Activated naive CD4-positive, alpha-beta T cell (primary cell): ENCODE measurements at places on chromosomes 7 and 10.

GRCh38 chr10:24305551-24306506, 96.9 kb downstream of the KIAA1217 start:
- DNase-seq, result no peak

DNA sequence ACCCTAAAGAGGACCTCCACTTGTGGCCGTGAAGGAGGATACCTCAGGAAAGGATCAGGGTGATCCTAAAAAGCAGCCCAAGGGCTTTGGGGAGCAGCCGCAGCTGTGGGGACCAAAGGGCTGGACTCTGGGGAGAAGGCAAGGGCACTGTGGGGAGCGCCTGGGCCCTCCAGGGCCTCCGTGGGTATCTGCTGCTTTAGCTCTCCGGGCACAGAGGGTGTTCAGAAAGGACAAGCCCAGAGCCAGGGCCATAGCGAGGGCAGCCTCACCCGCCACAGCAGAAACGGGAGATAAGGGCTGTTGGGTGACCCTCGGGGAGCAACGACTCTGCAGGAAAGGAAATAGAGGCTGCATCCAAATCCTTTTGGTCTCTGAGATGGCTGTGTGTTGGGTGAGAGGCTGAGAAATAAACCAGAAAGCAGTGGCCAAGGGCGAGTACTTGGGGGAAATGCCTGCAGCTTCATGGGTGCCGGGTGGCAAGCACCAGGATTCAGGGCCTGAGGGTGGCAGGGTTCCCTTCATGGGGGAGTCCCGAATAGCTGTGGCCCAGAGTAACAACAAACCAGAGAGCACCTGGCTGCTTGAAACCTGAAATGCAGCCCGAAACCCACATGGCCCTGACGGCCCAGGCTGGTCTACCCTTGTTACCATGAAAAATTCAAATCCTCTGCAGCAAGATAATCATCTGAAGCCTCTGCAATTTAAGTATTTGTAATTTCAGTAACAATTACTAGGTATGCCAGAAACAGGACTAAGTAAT, 95.2 kb downstream of the VIPR2 start:
- no peak for DNase-seq

DNA sequence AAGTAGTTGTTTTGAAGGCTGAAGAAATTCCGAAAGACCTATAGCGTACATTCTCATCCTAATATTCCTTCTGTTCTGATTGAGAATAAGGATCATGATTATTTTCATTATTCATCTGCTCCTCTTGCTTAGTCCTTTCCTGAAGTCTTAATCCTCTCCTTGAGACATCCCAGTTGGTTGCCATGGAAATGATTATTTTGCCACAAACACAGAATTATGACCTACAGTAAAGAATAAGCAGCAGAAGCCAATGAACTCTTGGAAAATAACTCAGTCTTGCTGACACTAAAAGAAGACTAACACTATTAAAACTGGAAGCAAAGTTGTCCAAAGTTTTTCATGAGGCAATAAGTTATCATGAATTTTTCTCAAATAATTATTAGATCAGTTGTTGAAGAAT, 47.8 kb upstream of the JAZF1 start:
- no peak for DNase-seq

- DNase-seq, result no peak
Measured at GRCh38 chr7:2199528-2199927, 33.2 kb downstream of the MAD1L1 start.

DNA sequence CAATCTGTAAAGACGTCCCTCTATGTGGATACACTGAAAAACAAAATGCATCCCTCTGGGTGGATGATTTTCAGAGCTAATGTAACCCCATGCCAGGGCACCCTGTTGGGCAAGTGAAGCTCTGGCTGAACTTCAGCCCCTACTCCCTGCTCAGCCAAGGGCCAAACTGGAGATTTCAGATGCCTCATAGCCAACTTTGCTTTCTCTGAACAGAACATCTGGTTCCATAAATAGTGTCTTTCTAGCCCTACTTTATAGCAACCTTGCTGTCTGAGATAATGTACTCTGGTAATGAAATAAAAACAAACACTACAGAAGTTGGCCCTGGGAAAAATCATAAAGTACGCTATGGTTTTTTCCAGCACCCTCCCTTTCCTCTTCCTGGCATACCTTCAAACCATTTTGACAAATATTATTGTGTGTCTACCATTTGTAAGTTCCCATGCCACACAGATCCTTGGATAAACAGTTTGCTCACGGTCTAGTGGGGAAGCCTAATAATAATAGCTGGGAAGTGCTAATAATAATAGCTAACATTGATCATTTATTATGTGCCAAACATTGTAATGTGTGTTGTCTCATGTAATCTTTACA, 3.4 kb downstream of the ENTPD1 start:
- DNase-seq, result no peak

- no peak for DNase-seq
Measured at GRCh38 chr7:16874066-16874465, 7.7 kb downstream of the AGR3 start.

DNA sequence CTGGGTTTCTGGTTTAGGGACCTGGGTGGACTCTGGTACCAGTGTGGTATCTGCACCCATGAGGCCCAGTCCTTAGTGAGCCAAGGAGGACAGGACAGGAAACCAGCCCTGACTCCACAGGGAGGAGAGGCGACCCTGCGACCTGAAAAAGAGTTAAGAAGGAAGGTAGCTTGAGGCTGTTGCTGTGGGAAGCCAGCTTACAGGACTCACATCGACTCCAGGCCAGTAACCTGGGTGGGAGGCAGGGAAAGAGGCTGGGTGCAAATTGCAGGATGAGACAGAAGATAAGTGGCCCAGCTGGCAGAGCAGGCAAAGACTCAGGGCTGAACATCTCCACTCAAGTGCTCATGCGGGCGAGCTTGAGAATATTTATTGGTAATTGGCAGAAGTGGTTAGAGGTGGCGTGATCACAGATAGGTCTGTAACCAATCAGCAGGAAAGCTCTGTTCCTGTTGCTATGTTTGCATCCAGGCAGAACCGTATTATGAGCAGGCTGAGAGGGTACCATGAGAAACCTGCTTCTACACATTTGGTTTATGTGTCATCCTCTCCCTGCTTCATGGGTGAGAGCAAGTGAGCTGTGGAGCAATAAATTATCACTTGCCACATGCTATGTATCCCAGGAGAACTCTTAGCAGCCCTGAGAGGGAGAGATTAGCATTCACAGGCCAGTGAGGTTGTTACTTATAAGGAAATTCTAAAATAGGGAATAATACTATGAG, 11.0 kb downstream of the TLL2 start:
- no peak for DNase-seq

- no peak for DNase-seq
Measured at GRCh38 chr10:119143657-119144056, 21.9 kb downstream of the SFXN4 start.

DNA sequence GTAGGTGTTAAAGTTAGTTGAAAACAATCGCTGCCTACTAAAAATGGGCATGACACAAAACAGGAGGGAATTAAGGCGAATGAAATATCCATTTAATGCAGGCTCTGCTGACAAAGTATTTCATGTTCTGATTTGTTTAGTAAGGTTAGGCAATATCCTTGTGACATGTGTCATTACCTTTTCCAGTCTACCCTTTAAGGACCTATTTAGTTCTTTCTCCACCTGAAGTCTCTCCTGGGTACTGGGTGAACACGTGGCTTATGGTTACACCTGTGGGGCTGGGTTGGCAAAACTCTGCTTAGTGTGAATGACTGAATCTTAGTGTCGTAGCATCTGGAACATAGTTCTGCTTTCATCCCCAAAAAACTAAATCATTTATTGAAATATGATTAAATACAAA, 313.5 kb downstream of the CCDC3 start:
- no peak for DNase-seq

DNA sequence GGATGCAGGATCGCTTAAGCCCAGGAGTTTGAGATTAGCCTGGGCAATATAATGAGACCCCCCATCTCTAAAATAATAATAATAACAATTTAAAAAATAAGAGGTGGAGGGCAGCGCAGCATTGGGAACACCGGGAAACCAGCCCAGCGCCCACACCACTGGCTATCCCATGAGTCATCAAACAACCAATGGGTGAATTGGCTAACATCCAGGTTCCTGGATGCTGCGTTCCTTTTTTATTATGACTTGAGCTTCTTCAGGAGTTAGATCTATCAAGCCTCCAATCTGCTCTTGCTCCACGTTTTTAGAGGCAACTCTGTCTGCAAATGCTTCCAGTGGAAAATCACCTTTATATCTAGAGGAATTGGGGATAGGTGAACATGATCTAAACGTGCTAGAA, 10.0 kb upstream of the LRRC4 start:
- DNase-seq, result no peak

- no peak for DNase-seq
Measured at GRCh38 chr10:70952401-70952800, 64.0 kb upstream of the PCBD1 start.

GRCh38 chr7:130789436-130789835, 55.4 kb upstream of the KLF14 start:
- no peak for DNase-seq

- no peak for DNase-seq
Measured at GRCh38 chr7:103718482-103719061, 270.9 kb downstream of the RELN start.

DNA sequence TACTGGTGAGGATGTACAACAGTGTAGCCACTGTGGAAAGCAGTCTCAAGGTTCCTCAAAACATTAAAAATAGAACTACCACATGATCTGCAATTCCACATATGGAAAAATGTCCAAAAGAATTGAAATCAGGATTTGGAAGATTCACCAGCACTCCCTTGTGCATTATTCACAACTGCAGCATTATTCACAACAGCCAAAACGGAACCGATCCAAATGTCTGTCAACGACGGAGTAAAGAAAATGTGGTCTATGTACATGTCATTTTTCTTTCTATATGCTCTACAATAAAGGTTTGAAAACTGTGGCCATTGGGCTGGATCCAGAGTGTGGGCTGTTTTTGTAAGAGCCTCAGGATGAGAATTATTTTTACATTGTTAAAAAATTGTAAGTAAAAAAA, 1206.1 kb upstream of the CELF2 start:
- no peak for DNase-seq

DNA sequence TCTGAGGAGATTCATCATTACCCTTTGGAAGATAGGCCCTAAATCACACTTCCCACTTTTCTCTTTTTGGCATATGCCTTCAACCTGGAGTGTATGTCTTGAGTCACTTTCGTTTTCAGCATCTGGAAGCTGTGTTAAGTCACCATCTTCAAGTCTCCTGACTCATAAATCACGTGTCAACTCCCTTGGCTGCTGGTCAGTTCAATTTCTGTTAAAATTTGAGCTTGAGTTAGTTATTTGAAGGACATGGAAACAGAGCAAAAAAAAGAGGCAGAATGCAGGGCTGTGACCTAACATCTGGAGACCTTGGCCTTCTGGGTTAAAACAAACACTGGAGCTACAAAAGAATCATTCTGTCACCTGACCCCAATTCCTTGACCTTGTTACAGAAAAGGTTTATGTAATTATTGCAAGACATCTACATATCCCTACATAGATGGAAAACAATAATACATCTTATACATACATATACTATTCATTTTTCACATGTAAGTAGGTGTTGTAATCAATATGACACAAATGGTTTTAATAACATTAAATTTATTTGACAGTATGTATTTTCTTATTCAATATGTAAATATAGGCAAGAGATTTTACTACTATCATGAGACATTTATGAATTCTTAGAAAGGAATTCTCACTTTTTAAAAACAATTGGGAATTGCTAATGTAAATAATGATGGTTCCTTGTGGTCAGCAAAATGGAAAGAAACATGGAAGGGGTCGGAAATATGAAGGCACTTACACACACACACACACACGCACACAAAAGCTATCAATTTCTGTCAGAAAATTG, 169.7 kb upstream of the PHYHIPL start:
- no peak for DNase-seq

DNA sequence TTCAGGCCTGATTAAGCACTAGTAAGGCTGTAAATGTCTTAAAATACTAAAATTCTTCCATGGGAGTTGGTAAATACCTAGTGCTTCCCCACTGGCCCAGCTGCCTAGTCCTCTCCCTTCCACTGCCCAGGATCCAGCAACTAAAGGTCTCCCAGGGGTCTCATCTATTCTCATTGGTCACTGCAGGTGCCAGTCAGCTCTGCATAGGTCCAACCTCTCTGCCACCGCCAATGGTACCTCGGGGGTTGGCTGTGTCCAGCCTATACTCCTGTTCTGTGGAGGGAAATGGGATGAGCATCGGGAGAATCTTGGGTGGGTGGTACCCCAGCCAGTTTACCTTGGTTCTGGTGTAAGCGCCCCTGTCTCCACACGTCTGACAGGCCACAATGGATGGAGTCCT, 6.1 kb upstream of the CREB5 start:
- no peak for DNase-seq

GRCh38 chr7:53397911-53398310, 362.5 kb downstream of the POM121L12 start:
- DNase-seq, result no peak

DNA sequence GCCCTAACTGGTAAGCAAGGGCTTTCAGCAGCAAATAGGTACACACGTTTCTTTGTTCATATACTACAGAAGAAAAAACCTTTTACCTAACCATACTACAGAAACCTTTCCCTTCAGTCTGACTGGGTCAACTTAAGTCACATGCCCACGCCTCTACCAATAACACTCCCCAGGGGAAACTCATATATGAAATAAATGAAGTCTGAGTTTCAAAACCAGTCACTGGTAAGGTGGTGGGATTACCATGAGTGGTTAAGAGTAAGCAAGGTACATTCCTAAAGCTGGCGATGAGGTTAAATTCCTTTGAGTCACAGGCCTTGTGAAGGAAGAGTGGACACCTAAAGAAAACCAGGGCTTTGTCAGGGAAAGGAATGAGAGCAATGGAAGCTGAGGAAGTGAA, 21.4 kb upstream of the KIF20B start:
- DNase-seq, result no peak

- DNase-seq, result no peak
Measured at GRCh38 chr7:80472491-80473200, 39.2 kb downstream of the GNAT3 start.

DNA sequence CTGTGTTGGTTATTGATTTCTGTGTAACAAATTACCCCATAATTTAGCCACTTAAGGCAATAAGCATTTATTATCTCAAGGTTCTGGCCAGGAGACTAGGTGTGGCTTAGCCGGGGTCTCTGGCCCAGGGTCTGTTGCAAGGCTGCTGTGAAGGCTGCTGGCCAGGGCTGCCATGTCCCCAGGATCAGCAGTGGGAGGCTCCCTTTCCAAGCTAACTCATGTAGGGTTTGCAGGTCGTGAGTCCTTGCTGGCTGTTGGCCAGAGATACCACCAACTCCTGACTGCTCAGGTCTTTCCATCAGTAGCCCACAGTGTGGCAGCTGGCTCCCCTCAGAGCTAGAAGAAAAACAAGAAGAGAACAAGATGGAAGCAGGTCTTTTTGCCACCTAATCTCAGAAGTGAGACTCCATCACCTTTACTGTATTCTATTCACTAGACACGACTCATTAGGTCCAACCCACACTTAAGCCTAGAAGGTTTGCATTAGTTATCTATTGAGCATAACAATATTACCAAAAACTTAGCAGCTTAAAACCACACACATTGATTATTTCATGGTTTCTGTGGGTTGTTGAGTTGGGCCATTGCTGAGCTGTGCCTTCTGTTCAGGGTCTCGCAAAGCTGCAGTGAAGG, 185.6 kb downstream of the PFKFB3 start:
- no peak for DNase-seq
